ENCODE measurements at places on chromosomes 6 and 20. TPM values are rescaled to one million over a fixed set of nuclear protein-coding genes. Genes with fewer than 3 reads are reported as not detected.

BPIFB4 gene
- total RNA-seq = not detected

NT5E gene
- total RNA-seq = 280 TPM

CDH22 gene
- not detected for total RNA-seq

CD24 gene
- 3.3 TPM for total RNA-seq

APOM gene
- total RNA-seq = 1.2 TPM

PNPLA1 gene
- total RNA-seq = not detected

MUCL3 gene
- not detected for total RNA-seq

TAF8 gene
- 16.3 TPM for total RNA-seq

MROH8 gene
- total RNA-seq = 1.8 TPM

DNAH8 gene
- total RNA-seq = 0.36 TPM

RIN2 gene
- 55.7 TPM for total RNA-seq

FAM209B gene
- not detected for total RNA-seq

GRCh38 chr6:46816626-46817025 lies 23.4 kb downstream of the MEP1A start:
- no peak for DNase-seq

DNA sequence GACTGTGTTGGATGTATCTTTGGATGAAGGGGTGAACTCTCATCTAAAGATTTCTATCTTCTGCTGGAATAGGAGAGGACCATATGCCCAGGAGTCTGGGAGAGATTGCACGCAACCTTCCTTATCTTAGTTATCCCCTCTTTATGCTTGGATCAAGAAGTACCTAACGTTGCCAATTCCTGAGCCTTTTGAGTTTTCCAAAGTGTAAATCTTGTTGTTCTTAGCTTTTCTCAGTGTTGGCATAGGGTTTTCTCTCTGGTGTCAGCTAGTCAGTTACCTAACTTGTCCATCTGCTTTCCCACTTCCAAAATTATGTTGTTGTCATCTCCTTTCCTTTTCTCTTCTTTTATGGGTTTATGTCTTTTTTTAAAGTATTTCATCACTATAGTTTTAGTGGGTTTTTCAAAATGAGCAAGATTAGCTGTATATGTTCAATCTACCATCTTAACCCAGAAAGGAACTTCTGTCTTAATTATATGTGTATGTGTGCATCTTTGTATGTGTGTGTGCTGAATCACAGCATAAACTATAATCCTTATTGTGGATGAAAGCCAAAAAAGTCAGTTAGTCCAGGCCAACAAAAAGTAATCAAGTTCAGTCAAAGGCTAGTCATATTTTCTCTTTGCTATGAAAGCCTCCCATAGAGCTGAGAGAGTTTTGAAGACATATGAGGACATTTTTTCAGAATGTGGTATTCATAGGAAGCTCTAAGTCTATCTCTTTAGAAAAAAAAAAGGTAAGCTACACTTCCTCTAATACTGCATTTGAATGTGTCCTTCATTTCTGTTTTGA lies 72.1 kb downstream of the KHDC1L start:
- DNase-seq = peak; percentile 85

DNA sequence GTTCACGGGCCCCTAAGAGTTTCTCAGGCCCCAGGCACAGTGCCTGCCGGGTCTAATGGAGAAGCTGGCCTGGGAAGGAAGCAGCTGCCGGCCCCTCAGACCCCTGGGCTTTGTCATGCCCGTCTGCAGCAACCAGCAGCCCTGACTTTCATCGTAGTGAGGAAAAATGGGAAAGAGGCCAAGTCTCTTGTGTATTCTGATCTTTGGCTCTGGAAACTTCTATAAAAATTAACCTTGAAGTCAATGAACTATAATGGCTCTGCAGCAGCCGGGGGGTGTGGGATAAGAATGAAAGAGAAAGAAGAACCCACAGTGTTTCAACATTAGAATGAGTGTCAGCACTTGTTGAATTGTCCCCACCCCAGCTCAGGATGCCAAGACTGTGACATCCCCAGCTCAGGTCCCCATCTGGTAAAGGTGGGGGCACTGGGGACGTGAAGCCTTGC lies 12.9 kb downstream of the TGM2 start:
- DNase-seq = peak; percentile 94

- peak; percentile 76 for DNase-seq
Observed at GRCh38 chr20:2652724-2653555, 508 bp downstream of the NOP56 start.

- DNase-seq = peak; percentile 66
Observed at GRCh38 chr20:10636326-10636818, 37.4 kb downstream of the JAG1 start.

DNA sequence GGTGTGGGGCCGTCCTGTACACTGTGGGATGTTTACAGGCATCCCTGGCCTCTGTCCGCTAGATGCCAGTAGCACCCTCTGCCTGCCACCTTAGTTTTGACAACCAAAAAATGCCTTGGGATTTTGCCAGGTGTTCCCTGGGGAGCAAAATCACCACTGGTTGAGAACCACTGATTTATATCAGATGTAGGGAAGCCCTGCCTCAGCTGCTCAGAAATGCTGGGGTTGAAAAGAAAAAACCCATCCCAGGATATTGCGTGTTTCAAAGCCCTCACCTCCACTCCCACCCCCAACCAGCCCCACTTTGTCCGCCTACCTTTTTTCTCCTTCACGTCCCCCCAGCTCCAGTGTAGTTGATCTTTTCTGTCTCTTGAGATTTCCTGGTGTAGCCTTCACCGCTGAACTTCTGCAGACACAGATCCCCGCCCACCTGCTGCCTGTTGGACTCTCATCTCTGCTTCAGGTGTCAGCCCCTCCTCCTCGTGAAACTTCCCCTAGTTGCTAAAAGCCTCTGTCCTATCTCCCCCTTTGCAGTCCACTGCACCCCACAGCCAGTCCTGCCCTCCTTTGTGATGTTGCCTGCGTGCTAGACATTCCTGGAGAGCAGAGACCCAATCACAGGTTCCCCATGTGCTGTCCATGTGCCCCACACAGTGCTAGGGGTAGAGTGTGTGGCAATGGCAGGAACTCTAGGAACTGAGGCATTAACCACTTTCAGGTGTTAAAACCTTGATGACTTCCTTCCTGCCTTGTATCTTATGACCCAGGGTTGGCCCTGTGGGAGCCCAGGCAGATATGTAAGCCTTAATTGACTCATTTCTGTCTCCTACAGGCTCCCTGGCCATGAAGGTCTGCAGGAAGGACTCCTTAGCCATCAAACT lies 98.9 kb downstream of the TBC1D7 start:
- DNase-seq = peak; percentile 18

GRCh38 chr6:146892613-146893401 lies 294.0 kb downstream of the ADGB start:
- DNase-seq = peak; percentile 74

DNA sequence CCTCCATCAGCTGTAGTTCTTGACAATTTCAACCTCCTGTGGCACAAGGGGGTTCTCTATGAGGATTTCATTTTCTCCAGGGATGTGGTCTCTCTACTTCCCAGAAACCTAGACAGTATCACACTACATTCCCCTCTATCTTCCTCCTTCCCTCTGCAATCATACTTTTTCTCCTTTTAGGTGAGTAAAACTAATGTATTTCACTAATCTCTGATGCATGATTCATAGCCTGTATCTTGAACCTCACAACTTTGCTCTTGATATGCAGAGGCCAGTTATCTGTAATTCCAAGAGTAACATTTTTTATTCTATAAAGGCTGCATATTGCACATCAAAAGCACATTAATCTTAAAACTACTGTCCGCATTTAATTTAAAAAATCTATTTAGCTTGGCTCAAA lies 449.6 kb downstream of the RFPL4B start:
- DNase-seq = no peak

DNA sequence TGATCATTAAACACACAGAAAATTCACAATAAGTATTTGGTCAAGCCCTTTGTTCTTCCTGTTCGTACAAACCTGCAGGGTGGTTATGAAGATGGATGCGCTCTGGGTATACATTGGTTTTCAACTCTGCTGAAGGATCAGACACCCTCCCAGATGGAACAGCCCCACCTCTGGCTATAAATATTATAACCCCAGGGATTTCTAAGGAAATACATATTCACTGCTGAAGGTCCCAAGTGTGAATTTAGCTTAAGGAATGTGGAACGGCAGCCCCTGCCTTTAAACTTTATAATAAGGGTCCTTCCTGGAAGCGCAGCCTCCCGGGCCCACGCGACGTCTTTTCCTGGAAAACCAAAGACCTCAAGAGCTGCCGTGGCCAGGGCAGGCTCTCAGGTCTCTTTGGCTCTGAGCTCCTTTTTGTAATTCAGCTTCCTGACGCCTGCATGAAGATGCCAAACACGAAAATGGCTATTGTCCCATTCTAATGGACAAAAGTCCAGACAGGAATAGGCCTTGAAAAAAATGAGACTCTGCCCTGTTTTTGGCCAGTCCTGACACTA lies 172.4 kb upstream of the SSTR4 start:
- peak; percentile 30 for DNase-seq

GRCh38 chr6:123638865-123639264 lies 2.1 kb upstream of the TRDN start:
- DNase-seq = no peak

GRCh38 chr6:83044091-83044768 lies 21.4 kb downstream of the UBE3D start:
- DNase-seq = no peak

GRCh38 chr20:4192378-4193068 lies 177.2 kb upstream of the RNF24 start:
- peak; percentile 80 for DNase-seq

- DNase-seq = no peak
Observed at GRCh38 chr6:48606618-48607017, 495.6 kb upstream of the PTCHD4 start.

- DNase-seq = no peak
Observed at GRCh38 chr6:35558571-35558970, 45.9 kb upstream of the TULP1 start.

DNA sequence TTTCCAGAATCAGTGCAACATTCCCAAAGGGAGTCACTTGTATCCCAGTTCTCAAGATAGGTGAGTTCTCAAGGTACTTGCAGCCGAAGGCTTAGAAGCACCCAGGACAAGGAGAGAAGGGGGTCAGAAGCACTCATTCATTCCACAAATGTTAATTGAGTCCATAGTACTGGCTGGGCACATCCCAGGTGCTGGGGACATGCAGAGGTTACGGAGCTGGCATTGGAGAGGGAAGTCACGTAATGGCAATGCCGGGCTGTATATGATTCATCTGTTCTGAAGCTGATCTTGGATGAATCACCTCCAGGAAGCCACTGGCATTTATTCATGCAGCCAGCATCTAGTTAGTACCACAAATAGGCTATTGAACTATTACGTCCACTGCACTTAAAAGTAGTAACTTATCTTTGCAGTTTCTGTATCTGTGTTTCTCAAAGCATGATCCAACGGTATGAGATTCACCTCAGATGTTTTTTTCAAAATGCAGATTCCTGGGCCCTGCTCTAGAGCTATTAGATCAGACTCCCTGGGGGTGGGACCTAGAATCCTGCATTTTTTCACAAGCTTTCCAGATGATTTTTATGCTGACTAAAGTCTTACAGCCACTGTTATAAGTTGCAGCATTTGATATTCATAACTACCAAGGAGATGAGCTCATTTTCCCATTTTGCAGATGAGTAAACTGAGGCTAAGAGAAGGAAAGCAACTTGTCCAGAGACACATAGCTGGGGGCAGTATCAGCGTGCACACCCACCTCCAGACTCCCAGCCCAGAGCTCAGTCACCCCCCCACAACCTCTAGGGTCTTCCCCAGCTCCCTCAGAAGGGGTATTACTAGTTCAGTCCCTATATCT lies 44.1 kb upstream of the ID1 start:
- peak; percentile 91 for DNase-seq

DNA sequence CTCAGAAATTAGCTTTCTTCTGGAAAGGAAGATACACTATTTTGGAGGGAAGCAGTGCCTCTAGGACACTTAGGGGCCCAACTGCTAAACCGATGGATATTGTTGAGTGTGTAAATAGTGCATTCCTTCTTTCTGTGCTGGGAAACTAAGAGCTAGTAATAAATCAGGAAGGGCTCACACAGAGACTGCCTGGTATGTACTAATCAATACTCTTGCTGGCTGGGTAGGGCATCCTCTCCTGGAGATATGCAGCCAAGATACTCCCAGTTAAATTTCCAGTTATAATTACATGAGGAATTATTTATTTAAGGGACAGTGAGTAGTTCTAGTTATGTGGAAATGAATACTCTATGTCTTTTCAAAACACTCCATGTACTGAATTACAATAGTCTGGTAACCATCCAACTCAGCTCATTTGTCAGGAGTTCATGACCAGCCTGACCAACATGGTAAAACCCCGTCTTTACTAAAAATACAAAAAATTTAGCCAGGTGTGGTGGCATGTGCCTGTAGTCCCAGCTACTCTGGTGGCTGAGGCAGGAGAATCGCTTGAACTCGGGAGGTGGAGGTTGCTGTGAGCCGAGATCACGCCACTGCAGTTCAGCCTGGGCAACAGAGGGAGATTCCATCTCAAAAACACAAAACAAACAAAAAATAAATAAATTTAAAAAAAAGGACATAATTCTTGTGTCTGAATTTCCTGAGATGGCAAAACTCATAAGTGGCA lies 100.0 kb downstream of the OR2B2 start:
- DNase-seq = no peak

GRCh38 chr6:107676042-107676441 lies 148.1 kb downstream of the SCML4 start:
- DNase-seq = peak; percentile 78

DNA sequence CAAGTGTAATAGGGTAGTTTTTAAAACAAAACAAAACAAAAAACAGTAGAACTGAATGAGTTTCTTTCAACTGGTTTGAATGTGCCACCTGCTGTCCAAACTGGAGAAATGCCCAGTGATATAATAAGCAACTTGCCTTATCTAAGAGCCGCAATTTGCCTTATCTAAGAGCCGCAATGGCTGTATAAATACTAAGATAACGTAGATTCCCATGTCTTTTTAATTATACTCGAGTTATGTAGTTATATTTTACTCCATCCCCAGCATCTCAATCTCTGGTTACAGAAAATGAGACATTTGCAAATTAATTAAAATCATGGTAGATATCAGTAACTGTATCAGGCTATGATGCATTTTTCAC lies 67.2 kb downstream of the RPP40 start:
- DNase-seq = no peak

DNA sequence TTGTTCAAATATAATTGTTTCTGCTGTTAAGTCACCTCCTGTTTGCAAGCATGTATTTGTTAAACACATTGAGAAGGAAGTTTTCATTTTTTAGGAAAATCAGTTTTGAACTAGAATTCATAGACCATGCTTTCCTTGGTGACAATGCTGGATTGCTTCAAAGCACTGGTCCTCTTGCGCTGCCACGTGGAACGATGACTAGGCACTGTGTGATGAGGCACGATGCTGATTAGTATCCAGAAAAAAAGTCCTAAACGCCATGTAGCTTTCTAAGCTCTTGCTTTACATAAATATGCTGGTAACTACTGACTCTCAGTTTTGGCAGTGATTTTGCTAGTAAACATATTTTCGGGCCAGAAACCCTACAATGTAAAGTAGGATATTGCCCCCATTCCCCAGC lies 11.1 kb upstream of the EXOC2 start:
- DNase-seq = no peak

- no peak for DNase-seq
Observed at GRCh38 chr6:126152372-126152745, 166.0 kb downstream of the TRMT11 start.

DNA sequence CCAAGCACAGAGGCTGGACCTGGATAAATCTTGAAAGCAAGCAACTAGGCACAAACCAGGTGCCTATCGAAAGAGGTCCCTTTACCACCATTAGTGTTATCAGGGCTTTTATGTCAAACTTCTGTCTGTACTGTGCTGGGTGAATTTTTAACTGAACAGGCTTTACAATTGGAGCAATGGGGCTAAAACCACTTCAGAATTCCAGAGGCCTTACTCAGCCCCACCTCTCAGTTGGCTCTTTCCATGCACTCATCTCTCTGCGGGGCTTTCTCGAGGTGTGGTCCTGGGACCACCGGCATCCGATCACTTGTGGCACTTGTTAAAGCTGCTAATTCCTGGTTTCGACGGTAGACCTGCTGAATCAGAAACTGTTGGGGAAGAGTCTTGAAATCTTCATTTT lies 232.5 kb downstream of the SOX4 start:
- no peak for DNase-seq

All from osteoblast (primary cell).